Thoracic aorta (tissue), 2 donors: ENCODE measurements at places on chromosomes 2 and 18. TPM values are rescaled to one million over a fixed set of nuclear protein-coding genes. Genes with fewer than 3 reads are reported as not detected.

The CD207 gene
- not detected for total RNA-seq

The MEIS1 gene
- total RNA-seq, result 29.4 TPM

The ALS2 gene
- 45.1 TPM for total RNA-seq

The RSAD2 gene
- 11.8 TPM for total RNA-seq

- H3K4me3 ChIP-seq, result no peak overlapping the region
- no peaks in the 10 kb centered on the region for H3K36me3 ChIP-seq
- H3K27ac ChIP-seq, result no peak overlapping the region
- no peak for DNase-seq
- H3K4me1 ChIP-seq, result no peaks in the 10 kb centered on the region
- H3K27me3 ChIP-seq, result no peaks in the 10 kb centered on the region
Measured at GRCh38 chr2:83234246-83234645, 1224.8 kb downstream of the SUCLG1 start.

GRCh38 chr2:102743259-102743658 is 18.6 kb upstream of the TMEM182 start:
- H3K4me1 ChIP-seq, result no peaks in the 10 kb centered on the region
- no peak overlapping the region for H3K4me3 ChIP-seq
- DNase-seq, result no peak
- H3K36me3 ChIP-seq, result no peaks in the 10 kb centered on the region

GRCh38 chr2:223970343-223971128 is 13.3 kb downstream of the MRPL44 start:
- peaks cover 11% of the 10 kb centered on the region for H3K36me3 ChIP-seq
- DNase-seq, result no peak

DNA sequence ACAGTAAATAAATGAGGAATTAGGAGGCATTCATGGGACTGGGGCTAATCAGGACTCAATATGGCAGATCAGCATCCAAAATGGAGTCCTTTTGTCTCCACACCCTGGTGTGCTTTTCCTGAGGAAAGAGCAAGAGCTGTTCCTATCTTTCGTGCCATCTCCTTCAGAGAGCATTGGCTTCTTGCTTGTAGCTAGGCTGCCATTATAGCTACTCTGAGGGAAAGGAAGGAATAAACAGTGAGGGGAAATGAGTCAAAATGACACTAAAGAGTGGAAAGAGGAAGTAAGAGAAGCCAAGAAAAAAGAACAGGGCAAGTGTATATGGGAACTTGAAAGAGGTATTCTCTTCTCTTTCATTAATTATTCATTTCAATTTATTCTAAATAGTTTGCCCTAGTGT is 8.4 kb upstream of the NMI start:
- no peaks in the 10 kb centered on the region for H3K4me1 ChIP-seq
- H3K36me3 ChIP-seq, result no peaks in the 10 kb centered on the region
- no peak overlapping the region for H3K4me3 ChIP-seq
- H3K27me3 ChIP-seq, result no peaks in the 10 kb centered on the region
